ENCODE measurements at places on chromosomes 7 and 10. TPM values are rescaled to one million over a fixed set of nuclear protein-coding genes. Genes with fewer than 3 reads are reported as not detected.

GRCh38 chr10:98402931-98403718 lies 11.9 kb downstream of the PYROXD2 start:
- no peak overlapping the region for H3K4me3 ChIP-seq
- H3K36me3 ChIP-seq: no peaks in the 10 kb centered on the region

Gene PALD1
- total RNA-seq: 13.7 TPM

- no peaks in the 10 kb centered on the region for H3K27me3 ChIP-seq
- H3K27ac ChIP-seq: no peak overlapping the region
- no peak for DNase-seq
- no peaks in the 10 kb centered on the region for H3K4me1 ChIP-seq
- no peaks in the 10 kb centered on the region for H3K36me3 ChIP-seq
- H3K4me3 ChIP-seq: no peak overlapping the region
These were observed 117.5 kb upstream of the HGF start for GRCh38 chr7:81887098-81888090.

DNA sequence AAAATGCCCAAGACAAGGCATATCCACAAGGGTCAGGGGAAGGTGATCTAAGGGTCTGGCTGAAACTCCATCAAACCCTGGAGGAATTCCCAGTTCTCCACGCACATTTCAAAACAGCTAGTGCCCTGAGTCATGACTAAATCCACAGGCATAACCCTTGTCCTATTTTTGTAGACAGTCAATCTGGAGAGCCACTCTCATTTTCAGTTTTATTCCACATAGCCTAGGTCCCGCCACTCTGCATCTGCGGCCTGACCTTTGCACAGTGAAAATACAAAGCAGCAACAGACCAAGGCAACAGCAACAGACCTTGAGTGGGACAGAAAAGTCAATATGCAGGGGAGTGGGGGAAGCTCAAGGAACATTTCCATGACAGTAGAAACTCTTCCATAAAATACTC lies 201.4 kb upstream of the NPVF start:
- peaks cover 7% of the 10 kb centered on the region for H3K4me1 ChIP-seq
- no peaks in the 10 kb centered on the region for H3K36me3 ChIP-seq
- H3K27me3 ChIP-seq: no peaks in the 10 kb centered on the region
- no peak for DNase-seq
- no peak overlapping the region for H3K4me3 ChIP-seq
- no peak overlapping the region for H3K27ac ChIP-seq

GRCh38 chr10:125015356-125015944 lies 73.5 kb downstream of the ZRANB1 start:
- H3K36me3 ChIP-seq: peaks cover 15% of the 10 kb centered on the region
- H3K4me1 ChIP-seq: no peaks in the 10 kb centered on the region
- no peak overlapping the region for H3K27ac ChIP-seq
- no peaks in the 10 kb centered on the region for H3K27me3 ChIP-seq
- no peak overlapping the region for H3K4me3 ChIP-seq

- no peak for DNase-seq
- H3K4me3 ChIP-seq: no peak overlapping the region
- H3K27me3 ChIP-seq: peaks cover 10% of the 10 kb centered on the region
- no peak overlapping the region for H3K27ac ChIP-seq
- no peaks in the 10 kb centered on the region for H3K36me3 ChIP-seq
These were observed 3.6 kb downstream of the OR6V1 start for GRCh38 chr7:143055754-143056153.

GRCh38 chr7:139576179-139576973 lies 52.9 kb downstream of the CLEC2L start:
- no peaks in the 10 kb centered on the region for H3K27me3 ChIP-seq
- no peaks in the 10 kb centered on the region for H3K4me1 ChIP-seq
- no peak overlapping the region for H3K27ac ChIP-seq
- no peak overlapping the region for H3K4me3 ChIP-seq
- peaks cover 68% of the 10 kb centered on the region for H3K36me3 ChIP-seq

Gene MYL10
- total RNA-seq: not detected

Measured in endodermal cell (in vitro differentiated cells).